Fibroblast of the conjunctiva (primary cell): ENCODE measurements at places on chromosomes 1 and 21.

DNA sequence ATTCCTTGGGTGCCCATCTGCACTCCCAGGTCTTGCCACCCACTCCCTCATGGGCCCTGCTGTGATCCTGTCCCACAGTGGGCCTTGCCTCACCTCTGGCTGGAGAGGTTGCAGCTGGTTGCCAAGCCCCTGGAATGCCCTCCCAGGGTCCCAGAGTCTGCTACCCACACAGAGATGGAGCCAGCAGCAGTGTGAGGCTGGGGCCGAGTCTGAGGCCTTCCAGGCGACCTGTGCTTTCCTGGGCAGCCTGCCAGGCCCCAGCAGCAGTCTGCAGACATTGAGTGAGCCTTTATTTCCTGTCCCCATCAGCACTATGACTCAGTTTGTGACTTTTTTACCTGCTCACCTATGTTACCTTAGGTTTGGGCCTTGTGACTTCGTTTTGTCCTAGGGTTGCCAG is 25.0 kb upstream of the TSPAN2 start:
- DNase-seq = no peak

DNA sequence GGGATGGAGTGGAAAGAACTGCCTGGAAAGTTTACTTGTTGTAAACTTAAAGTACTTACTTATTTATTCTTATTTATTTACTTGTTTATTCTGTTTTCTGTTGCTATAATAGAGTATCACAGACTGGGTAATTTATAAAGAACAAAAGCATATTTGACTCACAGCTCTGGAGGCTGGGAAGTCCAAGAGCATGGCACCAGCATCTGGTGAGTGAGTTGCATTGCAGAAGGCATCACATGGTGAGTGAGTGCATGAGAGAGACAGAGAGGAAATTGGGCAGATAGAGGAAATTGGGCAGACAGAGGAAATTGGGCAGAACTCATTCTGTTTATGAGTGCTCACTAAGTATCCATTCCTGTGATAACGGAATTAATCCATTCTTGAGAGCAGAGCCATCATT is 11.6 kb upstream of the RGSL1 start:
- DNase-seq = no peak

GRCh38 chr1:78088486-78088885 is 42.7 kb downstream of the GIPC2 start:
- DNase-seq = no peak

- no peak for DNase-seq
Observed at GRCh38 chr1:44646261-44647110, 27.8 kb downstream of the TMEM53 start.

DNA sequence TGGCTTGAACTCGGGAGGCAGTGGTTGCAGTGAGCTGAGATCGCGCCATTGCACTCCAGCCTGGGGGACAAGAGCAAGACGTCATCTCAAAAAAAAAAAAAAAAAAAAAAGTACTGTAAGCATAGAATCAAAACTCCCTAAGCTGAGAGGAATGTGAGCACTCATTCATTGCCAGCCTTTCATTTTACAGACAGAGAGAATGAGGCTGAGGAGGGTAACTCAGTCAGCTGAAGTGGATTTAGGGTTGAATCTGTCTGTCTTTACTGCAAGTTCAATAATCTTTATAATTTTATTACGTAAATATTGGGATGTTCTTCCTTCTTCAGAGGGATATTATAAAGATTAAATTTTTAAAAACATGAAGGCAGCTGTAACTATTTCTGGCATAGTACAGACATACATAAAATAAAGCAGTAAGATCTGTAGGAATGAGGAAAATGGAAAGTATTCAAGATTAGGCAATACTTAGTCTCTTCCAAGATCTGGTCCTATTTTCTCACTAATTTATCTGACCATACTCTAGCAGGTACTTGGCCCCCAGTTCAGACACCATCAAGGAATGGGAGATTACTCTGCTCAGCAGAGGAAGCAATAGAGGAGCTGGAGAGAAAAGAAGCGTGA is 24.1 kb upstream of the MNDA start:
- no peak for DNase-seq

DNA sequence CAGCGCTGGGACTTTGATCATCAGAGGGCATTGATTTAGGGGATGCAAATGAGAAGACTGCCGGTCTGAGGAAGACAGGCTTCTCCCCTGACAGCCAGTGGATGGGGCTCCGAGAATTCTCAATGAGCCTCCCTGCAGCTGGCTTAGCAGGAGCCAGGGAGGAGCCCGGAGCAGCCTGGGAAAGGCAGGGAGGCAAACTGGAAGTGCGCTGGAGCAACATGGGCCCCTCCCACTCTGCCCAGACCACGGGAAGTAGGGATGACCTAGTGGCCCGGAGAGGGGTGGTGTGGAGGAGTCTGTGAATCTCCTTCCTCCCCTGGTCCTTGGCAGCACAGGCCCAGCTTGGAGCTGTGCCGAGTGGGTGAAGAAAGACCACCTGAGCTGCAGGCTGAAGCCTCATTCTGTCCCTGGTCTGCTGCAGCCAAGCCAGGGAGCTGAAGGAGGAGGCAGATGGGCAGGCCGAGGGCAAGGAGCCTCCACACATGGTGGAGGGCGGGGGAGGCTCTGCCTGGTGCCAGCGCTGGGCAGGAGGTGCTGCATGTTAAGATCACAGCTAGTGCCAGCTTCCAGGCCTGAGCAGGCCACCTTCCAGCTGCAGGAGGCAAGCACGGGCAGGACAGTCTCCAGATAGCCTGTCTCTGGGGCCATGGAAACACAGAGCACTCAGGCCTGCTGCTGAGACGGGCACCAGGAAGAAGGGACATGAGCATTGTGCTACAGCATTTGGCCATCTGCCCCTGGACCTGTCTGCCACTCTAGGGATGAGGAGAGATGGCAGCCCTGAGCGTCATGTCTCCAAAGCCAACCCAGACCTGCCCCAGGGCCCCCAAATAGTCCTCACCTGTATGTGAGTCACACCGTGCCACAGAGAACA is 12.2 kb upstream of the CLSTN1 start:
- DNase-seq = no peak

GRCh38 chr1:30853350-30853749 is 55.2 kb downstream of the SDC3 start:
- no peak for DNase-seq

DNA sequence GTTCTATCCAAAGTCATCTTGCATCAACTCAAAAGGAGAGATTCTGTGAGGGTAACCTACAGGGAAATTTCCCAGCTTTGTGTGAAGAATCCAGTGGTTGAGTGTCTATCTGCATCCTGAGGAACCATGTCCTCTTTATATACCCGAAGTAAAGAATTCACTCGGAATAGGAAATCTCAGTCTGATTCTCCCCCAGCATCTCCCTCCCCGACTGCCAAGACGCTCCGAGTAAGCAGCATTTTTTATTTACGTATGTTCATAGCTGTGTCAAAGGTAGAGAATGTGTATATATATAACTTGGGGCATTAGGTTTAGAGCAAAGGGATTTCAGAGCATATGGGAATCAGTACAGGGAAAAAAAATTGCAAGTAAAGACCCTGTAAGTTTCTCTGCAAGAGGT is 170.2 kb downstream of the SYT2 start:
- DNase-seq = no peak

- DNase-seq = no peak
Observed at GRCh38 chr1:47962750-47963492, 34.3 kb downstream of the TRABD2B start.

- DNase-seq = no peak
Observed at GRCh38 chr1:201149400-201149799, 4.9 kb downstream of the TMEM9 start.

DNA sequence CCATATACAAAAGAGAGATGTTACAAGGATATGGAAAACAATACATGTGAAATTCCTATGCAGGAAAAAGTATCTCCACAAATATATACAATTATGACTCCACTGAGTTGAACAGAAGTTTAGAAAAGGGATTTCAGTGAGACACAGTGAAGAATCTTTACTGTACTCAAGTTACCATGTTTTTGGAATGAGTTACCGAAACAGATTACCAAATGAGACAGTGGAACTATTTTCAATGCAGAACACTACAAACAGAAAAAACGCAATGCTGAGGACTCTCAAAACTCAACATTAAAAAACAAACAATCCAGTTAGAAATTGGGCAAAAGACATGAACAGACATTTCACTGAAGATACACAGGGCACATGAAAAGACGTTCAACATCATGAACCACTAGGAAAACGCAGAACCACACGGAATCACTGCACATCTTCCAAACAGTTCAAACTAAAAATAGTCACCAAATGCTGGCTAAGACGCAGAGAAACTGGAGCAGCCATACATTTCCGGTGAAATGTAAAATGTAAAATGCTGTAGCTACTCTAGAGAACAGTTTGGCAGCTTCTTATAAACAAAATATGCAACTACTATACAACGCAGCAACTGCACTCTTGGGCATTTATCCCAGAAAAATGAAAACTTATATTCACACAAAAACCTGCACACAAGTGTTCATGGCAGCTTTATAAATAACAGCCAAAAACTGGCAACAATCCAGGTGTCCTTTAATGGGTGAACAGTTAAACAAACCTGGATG is 118.7 kb downstream of the UBR4 start:
- DNase-seq = peak; percentile 8

GRCh38 chr1:25802915-25803314 is 2.9 kb downstream of the SELENON start:
- DNase-seq = no peak

GRCh38 chr1:47688461-47689296 is 250.8 kb downstream of the FOXD2 start:
- DNase-seq = no peak

GRCh38 chr1:197740992-197741391 is 34.3 kb downstream of the DENND1B start:
- no peak for DNase-seq
